ENCODE measurements at places on chromosomes 4 and X.

- no peak for DNase-seq
These were observed 27.9 kb upstream of the FUNDC1 start for GRCh38 chrX:44570522-44570921.

GRCh38 chr4:52425751-52426326, 233.3 kb downstream of the USP46 start:
- no peak for DNase-seq

DNA sequence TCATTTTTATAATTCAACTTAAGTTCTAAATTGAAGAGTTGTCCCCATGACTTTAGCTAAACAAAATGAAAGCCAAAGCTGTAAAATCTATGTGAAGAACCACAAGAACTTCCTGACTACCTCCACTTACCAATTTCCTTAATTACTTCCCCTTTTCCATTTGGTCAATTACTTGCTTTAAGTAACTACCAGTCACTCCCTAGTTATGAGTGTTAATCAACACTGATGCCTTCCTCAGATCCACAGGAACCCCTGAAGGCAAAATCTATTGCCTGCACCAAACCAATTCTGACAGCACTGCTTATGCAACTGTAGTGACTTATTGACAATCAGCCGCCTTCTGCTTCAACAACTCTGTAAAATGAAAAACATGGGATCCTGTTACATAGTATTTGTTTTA, 10.5 kb downstream of the RBMX start:
- DNase-seq, result no peak

DNA sequence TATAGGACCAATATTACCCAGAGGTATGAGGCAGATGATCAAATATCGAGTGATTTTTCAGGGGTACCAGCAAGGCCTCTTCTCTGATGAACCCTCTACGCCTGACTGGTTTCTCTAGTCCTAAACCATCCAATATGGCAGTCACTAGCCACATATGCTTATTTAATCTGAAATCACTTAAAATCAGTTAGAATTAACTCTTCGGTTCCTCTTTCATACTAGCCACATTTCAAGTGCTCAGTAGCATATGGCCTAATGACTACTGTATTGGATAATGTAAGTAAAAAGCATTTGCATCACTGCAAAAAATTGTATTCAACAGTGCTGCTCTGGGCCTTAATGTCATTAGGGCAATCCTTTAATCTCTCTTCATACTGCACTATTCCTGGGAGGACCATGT, 4.4 kb upstream of the APBB2 start:
- DNase-seq, result no peak

GRCh38 chrX:47662144-47662657, 3.2 kb upstream of the UXT start:
- peak; percentile 31 for DNase-seq

DNA sequence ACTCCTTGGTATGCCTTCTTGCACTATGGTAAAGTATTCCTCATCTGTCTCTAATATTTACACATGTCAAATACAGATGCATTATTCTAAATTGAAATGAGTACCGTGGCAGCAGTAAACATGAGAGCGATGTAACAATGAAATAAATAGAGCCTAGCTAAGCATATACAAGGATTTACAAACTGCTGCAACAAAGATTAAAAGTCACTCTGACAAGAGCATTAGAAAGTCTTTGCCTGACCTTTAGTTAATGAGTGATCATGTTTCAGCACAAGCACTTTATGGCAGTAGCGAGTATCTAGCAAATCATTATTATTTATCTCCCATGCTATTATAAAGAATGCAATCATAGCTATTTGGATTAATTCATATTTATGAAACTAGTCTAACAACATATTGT, 547.0 kb upstream of the NDST4 start:
- no peak for DNase-seq

GRCh38 chrX:64204701-64205440, 637 bp downstream of the AMER1 start:
- DNase-seq, result peak; percentile 26

- no peak for DNase-seq
These were observed 106.6 kb downstream of the CRLF2 start for GRCh38 chrX:1105671-1106419.

- DNase-seq, result peak; percentile 11
These were observed 17.0 kb downstream of the SNCA start for GRCh38 chr4:89820010-89820409.

GRCh38 chrX:137428766-137429591, 136.9 kb upstream of the ZIC3 start:
- no peak for DNase-seq

GRCh38 chr4:17072483-17072882, 174.0 kb upstream of the LDB2 start:
- no peak for DNase-seq

GRCh38 chrX:151391722-151392121, 5.3 kb upstream of the VMA21 start:
- no peak for DNase-seq

- no peak for DNase-seq
These were observed 196.0 kb upstream of the EDNRA start for GRCh38 chr4:147284935-147285334.

DNA sequence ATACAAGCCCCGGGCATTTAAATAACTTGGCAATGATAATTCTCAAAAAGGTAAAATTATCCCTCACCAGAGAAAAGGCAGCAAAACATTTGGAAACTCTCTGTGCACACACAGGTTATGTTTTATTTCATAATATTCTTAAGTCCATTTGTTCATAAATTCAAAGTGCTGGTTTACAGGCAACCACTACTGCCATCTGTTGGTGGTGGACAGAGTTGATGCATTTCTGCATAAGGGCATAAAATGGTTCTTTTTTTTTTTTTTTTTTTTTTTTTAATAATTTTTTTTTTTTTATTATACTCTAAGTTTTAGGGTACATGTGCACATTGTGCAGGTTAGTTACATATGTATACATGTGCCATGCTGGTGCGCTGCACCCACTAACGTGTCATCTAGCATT, 31.5 kb upstream of the IL21 start:
- peak; percentile 41 for DNase-seq

- DNase-seq, result no peak
These were observed 793 bp downstream of the ARSJ start for GRCh38 chr4:113978561-113979147.

DNA sequence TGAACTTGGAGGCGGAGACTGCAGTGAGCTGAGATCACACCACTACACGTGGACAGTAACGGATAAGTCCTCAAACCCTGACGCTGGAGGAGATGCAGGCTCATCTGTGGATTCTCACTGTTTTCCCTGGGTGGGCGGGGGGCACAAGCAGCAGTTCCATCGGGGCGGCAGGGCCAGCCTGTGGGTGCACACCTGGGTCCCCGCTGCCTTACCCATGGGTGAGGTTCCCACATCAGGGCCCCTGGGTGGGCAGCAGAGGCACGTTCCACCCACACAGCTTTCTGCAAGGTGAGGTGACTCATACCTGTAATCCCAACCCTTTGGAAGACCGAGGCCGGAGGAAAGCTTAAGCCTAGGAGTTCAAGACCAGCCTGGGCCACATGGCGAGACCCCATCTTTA, 56.6 kb upstream of the MXD4 start:
- no peak for DNase-seq

DNA sequence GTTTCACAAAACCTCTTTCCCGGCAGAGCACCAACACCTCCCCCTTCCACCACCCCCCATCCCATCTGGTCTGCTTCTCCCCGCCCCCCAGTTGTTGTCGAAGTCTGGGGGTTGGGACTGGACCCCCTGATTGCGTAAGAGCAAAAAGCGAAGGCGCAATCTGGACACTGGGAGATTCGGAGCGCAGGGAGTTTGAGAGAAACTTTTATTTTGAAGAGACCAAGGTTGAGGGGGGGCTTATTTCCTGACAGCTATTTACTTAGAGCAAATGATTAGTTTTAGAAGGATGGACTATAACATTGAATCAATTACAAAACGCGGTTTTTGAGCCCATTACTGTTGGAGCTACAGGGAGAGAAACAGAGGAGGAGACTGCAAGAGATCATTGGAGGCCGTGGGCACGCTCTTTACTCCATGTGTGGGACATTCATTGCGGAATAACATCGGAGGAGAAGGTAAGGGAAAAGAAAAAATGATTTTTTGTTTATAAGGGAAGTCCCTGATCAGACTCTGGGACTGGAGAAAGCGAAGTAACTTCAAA, at the start of gene PDGFRA:
PDGFRA (plus strand) TSS at position 333 of the 541 bp plus-strand sequence. CDS start 29,476 bp downstream, outside the sequence.
- no peak for DNase-seq

- DNase-seq, result no peak
These were observed 417.2 kb downstream of the CFAP47 start for GRCh38 chrX:36336751-36337150.

DNA sequence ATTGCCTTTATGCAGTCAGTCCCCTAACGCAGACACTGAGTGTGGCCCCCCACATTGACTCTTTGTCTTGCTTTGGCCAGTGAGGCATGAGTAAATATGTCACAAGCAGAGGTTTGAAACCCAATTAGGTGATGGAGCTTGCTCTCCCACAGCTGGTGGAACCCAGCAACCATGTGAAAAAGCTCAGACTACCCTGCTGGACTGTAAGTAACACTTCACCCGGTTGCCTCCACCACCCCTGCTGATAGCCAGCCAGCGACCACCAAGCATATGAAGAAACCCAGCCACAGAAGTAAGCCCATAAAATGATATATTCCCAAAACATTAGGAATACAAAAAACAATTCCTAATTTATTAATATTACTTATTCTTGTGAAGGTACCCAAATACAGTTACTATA, 21.6 kb upstream of the PDCL2 start:
- DNase-seq, result no peak

GRCh38 chr4:88792268-88792781, 94.7 kb upstream of the NAP1L5 start:
- DNase-seq, result no peak

Measured in Kasumi-1 (cell line).